ENCODE measurements at places on chromosomes 7 and 10.

DNA sequence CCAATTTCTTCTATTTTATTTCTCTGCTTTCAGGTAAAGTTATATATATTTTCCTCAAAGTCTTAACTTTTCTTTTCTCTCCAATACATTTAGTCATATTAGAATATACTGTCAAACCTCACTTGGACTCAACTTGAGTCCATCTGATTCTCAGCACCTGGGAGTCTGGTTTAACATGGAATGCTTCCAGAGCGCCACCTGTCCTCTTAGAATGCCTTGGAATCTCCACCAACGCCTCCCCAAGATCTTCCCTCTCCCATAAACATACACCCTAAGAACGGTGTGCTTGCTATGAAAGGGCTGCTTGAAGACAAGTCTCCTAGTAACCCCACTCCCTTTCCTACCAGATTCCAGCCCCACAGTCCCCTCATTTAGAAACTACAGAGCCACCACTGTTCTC, 229.1 kb upstream of the MKLN1 start:
- DNase-seq, result no peak

- peak; percentile 51 for DNase-seq
Observed at GRCh38 chr10:22805304-22805703, 90.9 kb upstream of the PIP4K2A start.

DNA sequence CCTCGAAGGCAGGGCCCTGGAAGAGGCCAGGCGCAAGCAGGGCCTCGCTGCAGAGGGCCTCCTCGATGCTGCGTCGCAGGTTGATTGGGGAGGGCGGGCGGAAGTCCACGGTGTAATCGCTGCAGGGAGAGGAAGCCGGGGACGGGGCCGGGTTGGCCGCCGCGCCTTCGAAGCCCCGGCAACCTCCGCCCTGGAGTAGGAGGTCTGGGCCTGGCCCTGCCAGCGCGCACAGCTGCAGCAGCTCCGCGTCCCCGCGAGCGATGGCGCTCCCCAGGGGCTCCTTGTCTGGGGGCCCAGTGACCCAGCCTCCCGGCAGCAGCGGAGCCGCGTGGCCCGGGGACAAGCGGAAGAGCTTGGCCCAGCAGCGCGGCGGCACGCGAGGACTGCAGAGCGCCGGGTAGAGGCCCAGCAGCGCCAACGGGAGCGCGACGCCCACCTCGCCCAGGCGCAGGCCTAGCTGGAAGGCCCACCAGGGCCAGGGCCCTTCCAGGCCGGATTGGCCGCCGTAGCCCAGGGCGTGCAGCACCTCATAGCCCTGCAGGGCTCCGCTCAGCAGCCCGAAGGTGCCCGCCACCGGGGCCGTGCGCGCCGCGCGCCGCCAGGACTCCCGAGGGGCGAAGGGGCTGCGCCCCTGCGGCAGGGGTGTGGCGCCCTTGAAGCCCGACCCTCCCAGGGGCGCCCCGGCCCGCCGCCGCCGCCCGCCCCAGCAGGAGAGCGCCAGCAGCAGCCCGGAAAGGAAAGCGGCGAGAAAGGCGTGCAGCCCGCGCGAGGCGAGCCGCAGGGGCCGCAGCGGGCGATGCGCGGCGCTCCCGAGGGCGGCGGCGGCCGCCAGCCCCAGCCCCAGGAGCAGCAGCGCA, 7.8 kb upstream of the RBM28 start:
- no peak for DNase-seq

DNA sequence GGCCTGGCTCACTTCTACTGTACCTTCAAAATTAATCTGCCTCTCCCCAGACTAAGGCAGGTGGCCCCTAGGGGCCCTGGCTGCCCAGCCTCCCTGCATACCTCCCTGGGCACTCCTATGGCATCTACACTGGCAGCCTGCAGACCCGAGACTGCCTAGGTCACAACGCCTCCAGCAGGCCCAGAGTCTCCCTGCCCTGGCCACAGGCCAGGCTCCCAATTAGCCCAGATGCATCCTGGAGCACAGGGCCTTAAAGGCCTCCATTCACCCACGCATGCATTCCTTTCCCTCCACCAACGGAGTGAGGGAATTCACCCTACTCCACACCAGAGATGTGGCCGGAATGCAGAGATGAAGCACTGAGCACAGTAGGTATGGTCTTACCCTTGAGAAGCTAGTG, 1.9 kb downstream of the CHAT start:
- no peak for DNase-seq

DNA sequence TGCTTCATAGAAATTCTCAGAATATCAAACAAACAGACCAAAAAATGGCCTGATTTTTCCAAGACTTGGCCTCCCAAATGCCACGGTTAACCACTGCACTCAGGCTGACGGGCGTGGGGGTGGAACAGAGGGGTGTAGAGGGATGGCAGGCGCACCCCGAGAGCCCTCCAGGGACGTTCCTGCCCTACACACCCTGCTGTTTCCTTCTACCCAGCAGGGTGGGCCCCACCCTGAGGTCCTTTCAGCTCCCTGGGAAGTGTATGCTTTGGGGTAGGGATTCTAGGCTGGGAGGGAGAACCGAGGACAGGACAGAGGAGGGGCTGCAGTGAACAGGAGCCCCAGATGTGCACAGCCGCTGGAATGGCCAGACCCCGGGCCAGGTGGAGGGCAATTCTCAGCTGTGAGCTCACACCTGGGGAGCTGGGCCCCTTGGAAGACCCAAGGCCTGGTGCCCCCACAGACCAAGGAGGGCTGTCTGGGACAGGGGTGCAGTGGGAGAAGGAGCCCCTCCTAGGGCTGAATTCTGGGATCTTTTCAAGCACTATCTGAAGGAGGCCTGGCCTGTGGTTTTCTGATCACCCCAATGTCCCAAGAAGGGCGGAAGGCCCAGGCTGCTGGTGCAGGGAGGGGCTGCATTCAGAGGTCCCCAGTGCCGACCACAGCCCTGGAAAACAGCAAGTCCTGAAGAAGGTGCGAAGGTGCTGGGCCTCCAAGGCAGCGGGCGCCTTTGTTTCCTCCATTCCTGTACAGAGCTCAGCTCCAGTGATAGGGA, 32.9 kb upstream of the INPP5A start:
- DNase-seq, result no peak

DNA sequence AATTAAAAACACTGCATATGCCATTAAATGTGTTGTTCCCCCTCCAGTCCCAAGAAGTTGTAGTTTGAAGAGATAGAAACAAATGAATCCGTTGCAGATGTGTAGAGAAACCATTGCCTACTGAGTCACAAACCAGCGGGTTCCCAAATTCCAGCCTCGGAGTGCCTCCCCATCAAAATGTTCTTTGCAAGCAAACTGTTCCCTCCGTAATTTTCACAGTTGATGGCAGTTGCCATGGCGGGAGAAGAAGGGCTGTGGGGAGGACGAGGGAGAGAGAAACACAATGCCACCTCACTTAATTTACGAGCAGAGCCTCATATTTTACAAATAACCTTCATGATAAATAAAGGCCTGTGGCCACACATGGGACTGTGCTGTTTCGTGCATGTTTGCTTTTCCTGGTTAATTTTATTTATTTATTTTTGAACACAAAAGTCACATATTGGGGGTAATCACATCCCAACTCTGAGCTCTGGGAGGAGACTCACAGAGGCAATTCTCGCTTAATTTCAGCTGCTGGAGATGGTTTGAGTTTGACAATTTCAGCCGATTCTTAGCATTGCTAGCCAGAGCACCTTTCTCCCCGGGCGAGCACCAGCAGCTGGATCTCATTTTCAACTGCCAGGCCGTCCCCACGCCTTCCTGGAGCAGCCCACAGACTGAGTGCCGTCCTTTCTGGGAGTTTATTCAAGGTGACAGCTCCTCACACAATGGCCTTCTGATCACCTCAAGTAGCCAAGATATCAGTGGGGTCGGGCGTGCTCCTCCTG, 1084.2 kb downstream of the KCNMA1 start:
- DNase-seq, result no peak

GRCh38 chr7:3510101-3511020, 209.3 kb downstream of the SDK1 start:
- DNase-seq, result no peak

DNA sequence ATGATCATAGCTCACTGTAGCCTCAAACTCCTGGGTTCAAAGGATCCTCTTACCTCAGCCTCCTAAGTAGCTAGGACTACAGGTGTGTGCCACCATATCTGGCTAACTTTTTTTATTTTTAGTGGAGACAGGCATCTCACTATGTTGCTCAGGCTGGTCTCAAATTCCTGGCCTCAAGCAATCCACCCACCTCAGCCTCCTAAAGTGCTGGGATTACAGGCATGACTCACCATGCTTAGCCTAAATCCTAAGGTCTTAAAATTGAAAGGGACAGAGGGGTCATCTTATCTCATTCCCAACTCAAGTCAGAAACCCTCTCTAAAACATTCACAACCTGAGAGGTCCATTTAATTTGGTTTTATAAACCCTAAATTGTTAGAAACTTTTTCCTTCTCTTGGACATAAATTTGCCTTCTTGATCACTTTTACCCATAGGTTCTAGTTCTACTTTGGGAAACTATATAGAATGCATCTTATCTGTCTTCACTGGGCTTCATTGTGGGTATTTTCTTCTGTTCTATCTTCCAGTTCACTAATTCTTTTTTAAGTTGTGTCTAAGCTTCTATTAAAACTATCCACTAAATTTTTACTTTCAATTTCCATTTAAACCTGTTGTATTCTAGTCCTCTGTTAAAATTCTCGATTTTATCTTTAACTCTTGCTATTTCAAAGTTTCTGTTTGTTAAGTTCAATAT, 183.4 kb upstream of the KAT6B start:
- no peak for DNase-seq

DNA sequence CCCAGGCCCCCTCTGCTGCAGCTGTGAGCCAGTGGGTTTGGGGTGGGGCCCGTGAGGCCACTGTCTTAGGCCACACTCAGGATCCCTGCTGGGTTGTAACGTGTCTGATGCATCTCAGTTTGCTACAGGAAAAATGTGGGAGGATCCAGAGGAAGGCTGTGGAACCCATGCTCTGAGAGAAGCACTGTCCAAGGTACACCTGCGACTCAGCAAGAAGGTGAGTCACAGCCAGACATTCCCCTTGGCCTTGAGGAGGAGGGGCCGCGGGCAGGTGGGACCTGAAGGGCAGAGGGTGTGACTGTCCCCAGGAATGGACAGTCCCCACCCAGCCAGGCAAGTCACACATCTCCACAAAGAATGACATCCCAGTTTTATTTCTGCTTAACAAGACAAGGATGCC, 27.8 kb upstream of the C10orf120 start:
- DNase-seq, result no peak

DNA sequence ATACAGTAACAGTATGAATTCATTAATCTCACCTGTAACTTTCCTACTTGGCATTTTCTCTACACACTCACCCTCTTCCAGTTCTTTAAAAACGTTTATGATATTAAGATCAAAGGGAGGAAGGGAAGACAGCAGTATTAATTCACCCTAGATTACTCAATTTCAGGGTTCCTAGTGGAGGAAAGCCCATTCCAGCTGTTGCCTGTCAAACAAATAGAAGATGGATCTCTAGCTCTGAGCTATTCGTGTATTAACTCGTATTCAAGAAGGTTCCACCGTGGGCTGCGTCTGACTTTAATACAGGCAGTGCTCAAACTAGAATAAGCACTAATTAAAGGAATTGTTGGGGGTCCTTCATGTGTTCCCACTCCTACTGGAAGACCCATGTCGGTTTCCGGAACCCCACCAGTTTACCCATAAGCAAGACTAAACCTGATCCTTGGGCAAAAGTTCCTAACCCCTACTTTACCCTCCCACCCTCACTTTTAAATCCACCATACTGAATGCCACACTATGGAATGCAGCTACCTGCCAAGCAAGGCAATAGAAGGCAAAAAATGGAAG, 2.1 kb downstream of the NANOS1 start:
- no peak for DNase-seq

DNA sequence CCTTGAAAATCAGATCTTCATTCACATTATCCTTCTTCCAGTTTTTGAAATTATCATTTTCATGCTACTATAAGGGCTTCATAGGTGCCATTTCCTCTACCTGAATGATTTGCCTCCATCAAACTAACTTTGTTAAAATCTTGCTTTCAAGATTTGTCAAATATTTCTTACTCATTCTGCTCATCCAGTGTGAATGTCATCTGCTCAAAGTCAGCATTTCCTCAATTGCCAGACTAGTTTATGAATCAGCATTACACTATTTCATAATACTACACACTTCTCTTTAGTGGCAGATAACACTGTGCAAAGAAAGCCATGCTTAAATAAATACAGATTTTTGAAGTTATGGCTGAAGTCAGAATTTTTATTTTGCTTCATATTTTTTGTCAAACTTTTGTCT, 21.3 kb upstream of the LIPF start:
- no peak for DNase-seq

GRCh38 chr10:8594176-8594575, 539.7 kb downstream of the GATA3 start:
- no peak for DNase-seq

GRCh38 chr7:99772565-99772964, 11.4 kb downstream of the CYP3A4 start:
- no peak for DNase-seq

- DNase-seq, result no peak
Observed at GRCh38 chr7:120441850-120442249, 168.9 kb downstream of the KCND2 start.

- DNase-seq, result no peak
Observed at GRCh38 chr10:95295031-95295755, 4.4 kb upstream of the PDLIM1 start.

DNA sequence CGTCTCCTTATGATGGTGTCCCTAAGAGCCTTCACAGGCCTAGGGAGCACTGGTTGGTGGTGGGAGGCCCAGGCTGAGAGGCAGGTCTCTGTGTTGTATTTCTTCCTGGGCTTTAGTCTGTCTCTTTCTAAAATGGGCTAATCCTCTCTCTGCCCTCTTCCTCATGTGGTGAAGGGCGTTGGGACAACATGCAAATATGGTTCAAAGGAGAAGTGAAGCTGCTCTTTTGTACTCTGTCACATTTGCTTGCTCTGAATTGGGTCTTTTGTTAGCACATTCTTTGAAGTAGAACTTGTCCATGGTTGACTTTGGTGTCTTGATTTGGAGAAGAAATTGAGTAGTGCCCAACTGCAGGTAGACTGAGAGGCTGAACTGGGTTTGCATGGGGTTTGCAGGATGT, 814 bp downstream of the HK1 start:
- no peak for DNase-seq

DNA sequence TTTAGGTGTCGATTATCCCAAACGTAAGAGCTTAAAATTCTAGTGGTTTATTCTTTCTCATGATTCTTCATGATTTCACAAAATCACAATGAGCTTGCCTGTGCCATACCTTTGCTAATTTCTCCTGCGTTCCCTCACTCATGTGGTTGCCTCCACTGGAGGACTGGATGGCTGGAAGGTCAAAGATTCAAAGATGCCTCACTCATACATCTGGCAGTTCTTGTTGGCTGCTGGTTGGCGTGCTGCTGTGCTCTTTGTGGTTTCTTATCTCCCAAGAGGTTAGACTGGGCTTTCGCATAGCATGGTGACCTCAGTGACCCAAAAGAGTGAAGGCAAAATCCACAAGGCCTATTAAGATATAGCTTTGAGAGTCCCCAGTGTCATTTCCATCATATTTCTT, 877.6 kb upstream of the AUTS2 start:
- DNase-seq, result no peak

All from dermis microvascular lymphatic vessel endothelial cell (primary cell).